ENCODE measurements at places on chromosomes 12 and 14.

DNA sequence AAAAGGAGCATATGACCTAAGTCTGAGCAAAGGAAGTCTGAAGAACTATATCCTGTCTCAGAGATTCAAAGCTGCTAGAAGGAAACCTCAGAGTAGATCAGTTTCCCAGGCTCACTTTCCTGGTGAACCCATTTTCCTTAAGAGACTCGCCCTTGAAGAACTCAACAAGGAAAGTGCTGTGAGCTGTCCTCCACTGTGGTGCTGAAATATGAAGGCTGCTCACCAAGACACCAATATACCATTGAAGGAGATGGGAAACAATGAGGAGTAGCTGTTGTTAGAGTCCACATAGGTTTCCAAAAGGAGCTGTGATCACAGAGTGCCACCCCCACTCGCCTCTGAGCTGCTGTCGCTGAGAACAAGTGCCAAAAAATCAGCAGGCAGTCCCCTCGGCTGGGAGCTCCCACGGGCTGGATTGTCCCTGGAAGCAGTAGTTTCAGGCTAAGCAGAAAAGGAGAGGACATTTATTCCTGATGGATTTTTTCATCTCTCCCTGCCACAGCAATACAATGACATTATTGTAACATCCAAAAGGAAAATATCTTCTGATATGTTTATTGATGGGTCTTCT is 282.1 kb downstream of the RPS29 start:
- H3K4me3 ChIP-seq: no peak overlapping the region
- peaks cover 14% of the 10 kb centered on the region for H3K27me3 ChIP-seq
- H3K27ac ChIP-seq: no peak overlapping the region
- no peak for DNase-seq
- no peaks in the 10 kb centered on the region for H3K36me3 ChIP-seq
- H3K4me1 ChIP-seq: no peaks in the 10 kb centered on the region

DNA sequence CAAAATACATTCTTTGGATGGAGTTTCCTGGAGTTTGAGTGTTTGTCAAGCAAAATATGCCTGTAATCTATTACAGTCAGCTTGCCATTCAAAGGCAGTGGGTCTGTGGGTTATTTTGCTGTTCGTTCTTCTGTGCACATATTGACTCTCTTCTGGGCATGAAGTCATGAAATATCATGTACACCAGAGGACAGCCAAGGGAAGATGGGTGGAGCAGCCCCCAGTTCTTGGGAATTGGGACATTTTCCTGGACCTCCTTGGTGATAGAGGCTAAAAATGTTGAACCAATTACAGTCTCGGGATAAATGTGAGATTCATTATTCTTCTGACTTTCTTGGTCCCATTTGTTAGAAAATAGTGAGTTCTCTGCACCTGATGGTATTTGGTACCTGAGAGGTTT is 89.1 kb downstream of the FOXN4 start:
- no peaks in the 10 kb centered on the region for H3K4me1 ChIP-seq
- H3K36me3 ChIP-seq: peaks cover 77% of the 10 kb centered on the region
- DNase-seq: no peak
- no peak overlapping the region for H3K4me3 ChIP-seq
- H3K27ac ChIP-seq: no peak overlapping the region

- peaks cover 7% of the 10 kb centered on the region for H3K4me1 ChIP-seq
- H3K4me3 ChIP-seq: no peak overlapping the region
These were observed 21.7 kb downstream of the CBX5 start for GRCh38 chr12:54258201-54258681.

- H3K36me3 ChIP-seq: peaks cover 16% of the 10 kb centered on the region
- H3K27me3 ChIP-seq: no peaks in the 10 kb centered on the region
- H3K4me3 ChIP-seq: no peak overlapping the region
- H3K4me1 ChIP-seq: no peaks in the 10 kb centered on the region
- H3K27ac ChIP-seq: no peak overlapping the region
These were observed 27.0 kb downstream of the P2RX7 start for GRCh38 chr12:121159467-121160307.

DNA sequence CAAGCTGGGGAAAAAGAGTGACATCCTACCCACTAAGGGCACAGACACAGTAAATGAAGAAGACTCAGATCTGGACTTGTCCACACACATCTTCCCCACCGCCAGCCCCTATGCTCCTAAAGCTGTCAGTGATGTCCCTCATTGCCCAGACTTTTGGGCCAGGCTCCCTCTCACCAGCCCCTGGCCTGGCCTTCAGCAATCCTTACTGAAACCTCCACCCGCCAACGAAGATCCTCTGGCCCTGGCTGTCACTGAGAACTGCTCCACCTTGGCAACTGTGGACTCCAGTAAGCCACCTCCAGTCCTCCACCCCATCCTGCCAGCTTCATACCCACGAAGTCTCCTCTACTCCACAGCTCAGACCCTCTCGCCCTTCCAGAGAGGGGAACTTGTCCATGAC is 23.3 kb downstream of the FIGNL2 start:
- H3K27ac ChIP-seq: peak overlapping the region; percentile 78
- H3K4me3 ChIP-seq: no peak overlapping the region

DNA sequence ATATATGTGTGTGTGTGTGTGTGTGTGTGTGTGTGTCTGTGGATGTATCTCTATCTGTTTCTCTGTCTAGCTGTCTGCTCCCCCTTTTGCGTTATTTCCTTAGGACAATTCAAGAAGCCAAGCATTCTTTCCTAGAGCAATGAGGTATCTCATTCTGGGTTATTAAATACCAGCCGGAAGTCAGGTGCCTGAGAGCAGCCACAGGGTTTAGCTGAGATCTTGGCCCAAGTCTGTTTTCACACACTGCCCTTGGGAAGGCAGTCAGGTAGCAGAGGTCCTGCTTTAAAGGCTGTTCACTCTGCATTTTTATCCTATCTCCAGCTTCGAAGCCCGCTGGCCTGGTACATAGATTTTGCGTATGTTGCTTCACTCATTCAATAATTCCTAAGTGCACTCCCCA is 76.8 kb downstream of the TSPAN9 start:
- no peak for DNase-seq
- H3K4me1 ChIP-seq: peaks cover 3% of the 10 kb centered on the region
- H3K4me3 ChIP-seq: no peak overlapping the region
- H3K36me3 ChIP-seq: no peaks in the 10 kb centered on the region
- no peak overlapping the region for H3K27ac ChIP-seq
- H3K27me3 ChIP-seq: peaks cover 15% of the 10 kb centered on the region

- no peak for DNase-seq
- no peak overlapping the region for H3K27ac ChIP-seq
- no peaks in the 10 kb centered on the region for H3K4me1 ChIP-seq
- H3K36me3 ChIP-seq: peaks cover 6% of the 10 kb centered on the region
- H3K4me3 ChIP-seq: no peak overlapping the region
These were observed 60.5 kb downstream of the AMN start for GRCh38 chr14:102982852-102983470.

- H3K4me1 ChIP-seq: peaks cover 74% of the 10 kb centered on the region
- H3K27ac ChIP-seq: peak overlapping the region; percentile 86
- no peak for DNase-seq
These were observed 11.1 kb downstream of the PTGES3 start for GRCh38 chr12:56676851-56677580.

GRCh38 chr12:112124918-112125249 is 476 bp upstream of the TRAFD1 start:
- no peaks in the 10 kb centered on the region for H3K27me3 ChIP-seq
- DNase-seq: no peak
- H3K27ac ChIP-seq: peak overlapping the region; percentile 85
- peaks cover 9% of the 10 kb centered on the region for H3K4me1 ChIP-seq
- H3K4me3 ChIP-seq: peak overlapping the region; percentile 84
- no peaks in the 10 kb centered on the region for H3K36me3 ChIP-seq

All from naive thymus-derived CD8-positive, alpha-beta T cell (primary cell).